ENCODE measurements at places on chromosomes 4 and X. TPM values are rescaled to one million over a fixed set of nuclear protein-coding genes. Genes with fewer than 3 reads are reported as not detected.

CFAP47 gene
- total RNA-seq: not detected

OR13H1 gene
- total RNA-seq: not detected

MCF2 gene
- 1.9 TPM for total RNA-seq

ZDHHC15 gene
- 3.6 TPM for total RNA-seq

RAB39B gene
- 0.06 TPM for total RNA-seq

NAA11 gene
- total RNA-seq: not detected

TEX13B gene
- total RNA-seq: not detected

SPANXC gene
- not detected for total RNA-seq

All from LHCN-M2 (cell line).